NCI-H1694 treated with DMSO at 0.1 percent for 48 hours (cell line): ENCODE measurements at places on chromosomes 12 and 14.

- DNase-seq = no peak
Observed at GRCh38 chr12:44717612-44718011, 158.5 kb downstream of the NELL2 start.

GRCh38 chr12:59858508-59859170, 262.8 kb downstream of the SLC16A7 start:
- DNase-seq = no peak

- no peak for DNase-seq
Observed at GRCh38 chr14:61565836-61566536, 129.3 kb upstream of the HIF1A start.

DNA sequence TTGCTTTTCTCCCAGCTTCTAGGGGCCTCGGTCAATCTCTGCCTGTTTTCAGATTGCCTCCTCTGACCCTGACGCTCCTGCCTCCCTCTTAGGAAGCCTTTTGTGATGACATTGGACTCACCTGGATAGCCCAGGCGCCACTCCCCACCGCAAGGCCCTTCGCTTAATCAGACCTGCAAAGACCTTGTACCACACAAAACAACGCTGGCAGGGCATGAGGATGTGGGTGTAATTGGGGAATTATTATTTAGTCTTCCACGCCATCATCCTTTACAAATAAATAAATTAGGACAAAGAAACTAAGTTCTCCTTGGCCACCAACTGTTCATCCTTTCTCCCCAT, 7.7 kb upstream of the VPS37B start:
- no peak for DNase-seq

DNA sequence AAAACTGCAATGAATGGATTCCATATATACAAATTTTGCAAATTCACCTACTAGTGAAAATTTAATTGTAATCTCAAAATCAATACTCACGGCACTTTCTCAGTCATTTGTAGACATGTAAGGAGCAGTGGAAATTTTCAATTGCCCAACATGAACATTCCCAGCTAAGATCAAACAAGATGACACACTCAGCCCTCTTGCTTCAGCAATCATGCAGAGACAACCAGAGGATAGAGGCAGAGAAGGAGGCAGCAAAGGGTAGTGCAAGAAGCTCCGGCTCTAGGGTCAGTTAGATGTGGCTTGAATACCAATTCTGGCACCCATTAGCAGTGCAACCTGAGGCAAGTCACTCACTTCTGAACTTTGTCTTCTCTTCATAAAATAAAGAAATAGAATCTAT, 91.5 kb upstream of the SLC35F4 start:
- DNase-seq = no peak

DNA sequence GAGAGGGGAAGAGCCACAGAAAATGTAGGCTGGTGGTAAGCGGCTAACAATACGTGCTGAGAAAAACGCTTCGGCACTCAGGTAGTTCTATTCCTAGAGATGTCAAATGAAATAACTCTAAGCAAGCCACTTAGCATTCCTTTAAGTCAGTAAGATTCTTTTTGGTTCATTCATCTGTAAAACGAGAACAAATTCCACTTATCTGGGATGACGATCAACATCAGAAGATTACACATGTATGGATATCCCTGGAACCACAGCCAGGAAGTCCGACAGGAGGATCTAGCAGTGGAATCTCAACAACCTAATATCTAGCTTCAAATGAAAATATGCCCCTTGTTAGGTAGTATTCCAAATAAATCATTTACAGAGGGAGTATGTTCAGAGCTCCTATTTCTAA, 74.6 kb upstream of the CDKN3 start:
- no peak for DNase-seq

DNA sequence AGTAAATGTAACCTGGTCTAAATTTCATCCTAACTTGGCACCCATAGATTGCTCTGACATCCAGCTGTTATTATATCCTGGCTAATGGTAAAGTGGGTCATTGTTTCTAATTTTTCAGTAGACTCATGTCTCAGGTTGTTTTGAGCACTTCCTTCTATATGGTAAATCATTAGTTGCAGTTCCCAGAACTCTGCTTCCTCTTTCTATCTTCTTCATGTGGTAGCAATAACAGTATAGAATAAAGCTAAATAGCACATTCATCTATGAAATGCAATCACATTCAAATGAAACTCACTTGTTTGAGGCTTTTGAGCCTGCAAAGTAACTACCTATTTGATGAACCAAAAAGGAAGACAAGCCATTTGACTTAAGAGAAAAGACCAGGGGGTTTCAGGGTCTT, 65.1 kb upstream of the GZMB start:
- DNase-seq = no peak

- DNase-seq = no peak
Observed at GRCh38 chr14:96434040-96434439, 42.1 kb downstream of the AK7 start.
